ENCODE measurements at places on chromosomes 7 and 10.

DNA sequence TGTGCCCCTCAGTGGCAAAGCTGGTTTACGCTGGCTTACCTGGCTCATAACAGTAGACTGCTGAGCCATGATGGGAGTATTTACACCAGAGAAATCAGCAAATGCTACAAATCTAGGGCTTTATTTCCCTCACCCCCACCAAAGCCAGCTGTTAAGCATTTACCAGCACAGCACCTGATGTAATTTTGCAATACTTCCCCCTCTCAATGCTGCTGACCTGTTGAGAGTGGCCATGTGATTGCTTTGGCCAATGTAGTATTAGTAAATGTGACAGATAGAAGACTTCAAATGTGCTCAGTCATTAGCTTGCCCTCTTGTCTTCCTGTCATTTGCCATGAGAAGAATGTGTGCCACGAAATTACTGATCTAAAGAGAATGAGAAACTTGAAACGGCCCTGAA is 46.6 kb downstream of the HERPUD2 start:
- ATAC-seq: no peak

DNA sequence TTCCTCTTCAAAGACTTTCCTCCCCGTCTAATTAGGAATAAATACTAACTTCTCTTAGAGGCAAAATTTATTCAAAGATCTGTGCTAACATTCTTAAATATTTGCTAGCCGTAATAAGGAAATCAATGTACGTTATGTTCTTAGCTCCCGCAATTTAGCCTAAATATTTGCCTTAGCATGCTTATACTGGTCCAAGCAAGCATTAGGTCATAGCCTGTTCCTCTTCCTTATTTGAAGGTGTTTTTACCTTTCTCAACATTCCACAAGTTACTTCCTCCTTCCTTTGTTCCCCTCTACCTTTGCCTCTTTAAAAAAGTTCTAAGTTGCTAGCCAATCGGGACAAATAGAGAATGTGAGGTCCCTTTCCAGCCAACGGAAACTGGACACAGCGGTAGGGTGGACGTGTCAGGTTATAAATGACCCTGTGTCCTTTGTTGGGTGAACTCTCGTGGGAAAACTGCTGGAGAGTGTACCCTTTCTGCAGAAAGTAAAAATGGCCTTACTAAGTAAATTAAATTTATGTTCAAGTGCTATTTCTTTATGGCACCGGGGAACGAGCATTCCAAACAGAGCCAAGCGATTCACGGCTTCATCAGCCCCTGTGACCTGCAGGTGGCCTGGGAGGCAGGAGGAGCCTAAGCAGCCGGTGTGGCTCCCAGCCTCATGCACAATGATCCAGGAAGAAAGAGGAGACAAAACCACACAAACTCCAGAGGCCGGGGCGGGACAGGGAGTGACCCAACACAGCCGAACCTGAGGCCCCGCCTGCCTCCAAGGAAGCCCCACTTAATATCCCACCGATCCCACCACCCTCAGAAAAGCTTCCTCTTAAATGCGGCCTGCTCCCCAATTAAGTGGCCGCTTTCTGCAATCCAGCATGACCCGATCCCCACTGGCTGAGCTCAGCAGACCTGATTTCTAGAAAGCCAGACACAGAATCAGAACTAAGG is 67.0 kb downstream of the ZRANB1 start:
- no peak for ATAC-seq

- ATAC-seq: no peak
Observed at GRCh38 chr7:94908323-94909178, 1.2 kb downstream of the PPP1R9A start.

GRCh38 chr10:1465993-1466764 is 271.1 kb downstream of the ADARB2 start:
- ATAC-seq: no peak

DNA sequence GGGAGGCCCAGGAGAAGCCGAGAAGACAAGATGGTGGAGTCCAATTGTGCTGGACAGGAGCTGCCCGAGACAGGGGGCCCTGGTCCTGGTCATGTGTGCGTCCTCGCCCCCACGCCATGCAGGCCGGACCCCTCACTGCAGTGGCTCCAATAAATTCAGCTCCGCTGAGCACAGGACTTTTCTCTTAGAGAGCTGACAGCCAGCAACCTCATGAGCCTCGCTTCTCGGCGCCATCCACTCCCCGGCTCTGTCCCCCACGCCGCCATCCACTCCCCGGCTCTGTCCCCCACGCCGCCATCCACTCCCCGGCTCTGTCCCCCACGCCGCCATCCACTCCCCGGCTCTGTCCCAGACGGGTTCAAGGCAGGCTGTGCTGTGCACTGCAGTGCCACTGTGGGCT is 2.8 kb upstream of the UTF1 start:
- no peak for ATAC-seq

GRCh38 chr10:130487566-130487965 is 351.4 kb downstream of the GLRX3 start:
- no peak for ATAC-seq

- ATAC-seq: no peak
Observed at GRCh38 chr7:150745876-150746275, 8.7 kb downstream of the GIMAP5 start.

DNA sequence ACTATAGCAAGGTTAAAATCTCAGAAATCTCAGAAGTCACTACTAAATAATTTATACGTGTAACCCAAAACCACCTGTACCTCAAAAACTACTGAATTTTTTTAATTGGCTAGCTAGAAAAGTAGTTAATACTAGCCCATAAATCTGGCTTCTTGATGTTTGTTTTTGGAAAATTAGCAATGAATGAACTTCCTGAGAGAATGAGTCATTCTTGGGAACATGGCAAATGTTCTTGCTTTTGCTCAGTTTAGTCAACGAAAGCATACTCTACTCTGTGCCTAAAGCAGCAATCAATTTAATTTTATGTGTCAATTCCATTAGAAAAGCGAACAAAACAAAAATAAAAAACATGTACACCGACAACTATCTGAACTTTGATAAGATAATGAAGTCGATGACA is 69.2 kb downstream of the SEMA3E start:
- no peak for ATAC-seq

- ATAC-seq: peak; percentile 50
Observed at GRCh38 chr10:86711513-86712316, 43.4 kb downstream of the LDB3 start.

GRCh38 chr7:192701-193480 is 520 bp downstream of the FAM20C start:
- no peak for ATAC-seq

DNA sequence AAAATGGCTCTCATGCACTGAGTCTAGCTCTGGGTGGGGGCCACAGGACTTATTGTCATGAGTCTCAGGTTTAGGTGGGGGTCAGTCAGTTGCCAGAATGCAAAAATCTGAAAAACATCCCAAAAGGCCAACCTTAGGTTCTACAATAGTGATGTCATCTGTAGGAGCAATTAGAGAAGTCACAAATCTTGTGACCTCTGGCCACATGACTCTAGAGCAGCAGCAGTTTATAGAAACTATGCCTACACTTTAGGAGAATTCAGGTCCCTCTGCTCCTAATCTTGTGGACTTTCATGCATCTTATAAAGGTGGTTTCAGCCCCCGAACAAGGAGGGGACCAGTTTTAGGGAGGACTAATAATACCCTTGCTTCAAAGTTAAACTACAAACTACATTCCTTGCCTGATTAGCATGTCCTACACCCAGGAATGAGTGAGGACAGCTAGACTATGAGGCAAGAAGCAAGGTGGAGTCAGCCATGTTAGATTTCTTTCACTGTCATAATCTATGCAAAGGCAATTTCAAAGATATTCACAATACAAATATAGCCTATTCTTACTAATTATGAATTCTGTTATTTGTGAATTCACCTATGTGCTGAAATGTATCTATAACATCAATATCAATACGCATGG is 123.5 kb upstream of the ADCY1 start:
- no peak for ATAC-seq

- no peak for ATAC-seq
Observed at GRCh38 chr10:48255722-48256121, 18.8 kb downstream of the FRMPD2 start.

DNA sequence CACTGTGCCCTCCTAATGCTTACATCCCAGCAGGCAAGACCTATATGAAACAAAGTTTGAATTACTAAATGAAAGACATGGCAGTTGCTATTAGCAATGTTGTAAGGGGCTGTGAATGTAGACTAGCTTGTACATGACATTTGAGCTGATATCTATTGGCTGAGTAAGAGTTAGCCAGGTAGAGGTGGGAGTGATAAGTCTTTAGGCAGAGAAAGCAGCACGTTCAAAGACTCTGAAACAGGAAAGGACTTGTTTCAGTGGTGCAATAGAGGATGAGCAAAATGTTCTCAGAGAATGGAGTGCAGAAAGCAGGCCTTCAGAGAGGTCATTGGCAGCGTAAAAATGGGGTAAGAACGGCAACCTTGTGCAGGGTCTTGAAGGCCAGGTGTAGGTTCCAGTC is 687.6 kb downstream of the AUTS2 start:
- no peak for ATAC-seq

GRCh38 chr7:108094933-108095710 is 35.0 kb downstream of the LAMB4 start:
- ATAC-seq: no peak

- no peak for ATAC-seq
Observed at GRCh38 chr7:20206104-20206896, 10.9 kb downstream of the MACC1 start.

DNA sequence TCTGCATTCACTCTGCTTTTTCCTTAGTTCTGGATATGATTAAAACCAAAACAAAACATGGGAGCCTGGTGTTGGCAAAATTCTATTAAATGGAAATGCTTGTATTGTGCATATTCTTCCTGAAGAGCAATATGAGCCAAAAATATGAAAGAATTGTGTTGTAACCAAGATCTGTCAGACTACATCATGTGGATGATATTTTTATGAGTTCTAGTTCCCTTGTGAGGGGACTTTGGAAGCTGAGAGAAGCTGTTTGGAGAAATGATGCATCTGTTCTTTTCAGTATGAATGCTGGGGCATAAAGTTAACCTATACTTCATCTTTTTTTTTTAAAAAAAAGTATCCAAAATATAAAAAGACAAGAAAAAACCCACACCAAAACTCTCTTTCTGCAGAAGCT is 782.7 kb downstream of the ANKRD7 start:
- ATAC-seq: no peak

DNA sequence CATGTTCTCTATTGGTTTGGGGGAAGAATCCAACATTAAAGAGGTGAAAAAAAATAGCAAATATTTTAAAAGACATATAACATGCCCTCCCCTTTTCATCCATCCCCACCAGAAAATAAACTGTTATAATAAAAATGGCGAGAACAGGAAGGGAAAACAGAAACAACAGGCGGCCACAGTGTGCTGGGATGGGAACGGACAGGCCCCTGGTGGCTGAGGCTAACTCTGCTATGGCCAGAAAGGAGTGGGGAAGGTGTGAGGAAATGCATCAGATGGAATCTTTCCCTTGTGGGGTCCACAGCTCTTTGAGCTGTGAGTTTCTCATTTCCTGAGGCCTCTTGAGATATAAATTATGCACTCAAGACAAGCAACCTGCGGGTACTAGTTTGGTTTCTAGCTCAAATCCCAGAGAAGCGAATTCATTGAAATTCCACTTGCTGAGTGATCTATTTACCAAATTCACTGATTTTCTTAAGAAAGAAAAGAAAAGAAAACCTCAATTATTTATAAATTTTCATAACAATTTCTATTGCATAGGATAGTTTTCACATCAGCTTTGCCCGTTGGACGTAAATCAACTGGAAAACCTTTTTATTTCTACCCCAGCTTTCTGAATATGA is 139.5 kb downstream of the BMPER start:
- no peak for ATAC-seq

DNA sequence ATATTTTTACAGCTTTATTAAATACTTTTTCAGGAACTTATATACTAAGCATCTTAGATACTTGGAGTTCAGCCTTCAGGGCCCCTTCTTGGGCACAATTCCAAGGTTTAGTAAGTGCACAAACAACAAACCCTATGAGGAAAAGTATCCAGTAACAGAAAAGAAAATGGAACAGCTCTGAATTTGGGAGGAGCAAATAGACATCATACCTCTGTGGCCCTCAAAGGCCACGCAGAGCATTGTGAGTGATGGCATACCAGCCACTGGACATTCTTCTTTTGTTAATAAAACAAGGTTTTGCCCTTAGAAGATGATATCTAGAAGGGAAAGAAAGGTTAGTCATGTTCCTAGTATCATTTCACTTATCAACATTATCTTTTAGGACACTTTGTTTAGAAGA is 46.0 kb downstream of the ST7 start:
- no peak for ATAC-seq

DNA sequence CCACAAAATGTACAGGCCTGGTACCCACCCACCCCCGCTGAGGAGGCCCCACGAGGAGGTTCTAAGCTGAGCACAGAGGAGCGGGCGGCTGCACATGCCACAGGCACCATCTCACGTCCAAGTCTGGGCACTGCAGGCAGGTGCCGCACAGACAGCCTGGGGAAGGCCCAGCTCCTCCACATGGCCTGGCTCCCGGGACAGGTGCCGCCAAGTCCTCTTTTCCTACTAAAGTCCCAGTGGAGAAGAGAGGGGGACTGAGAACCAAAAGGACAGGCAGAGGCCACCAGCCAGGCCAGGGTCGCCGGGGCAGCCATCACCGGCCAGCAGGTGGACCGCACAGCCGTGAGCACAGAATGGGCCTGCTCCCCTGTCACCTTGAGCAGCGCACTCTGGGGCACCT is 91.1 kb downstream of the MAD1L1 start:
- ATAC-seq: no peak

- ATAC-seq: no peak
Observed at GRCh38 chr10:119446441-119447277, 95.9 kb downstream of the RGS10 start.

GRCh38 chr10:585502-585901 is 104.0 kb downstream of the DIP2C start:
- no peak for ATAC-seq

- no peak for ATAC-seq
Observed at GRCh38 chr10:97200616-97201015, 14.9 kb upstream of the SLIT1 start.

DNA sequence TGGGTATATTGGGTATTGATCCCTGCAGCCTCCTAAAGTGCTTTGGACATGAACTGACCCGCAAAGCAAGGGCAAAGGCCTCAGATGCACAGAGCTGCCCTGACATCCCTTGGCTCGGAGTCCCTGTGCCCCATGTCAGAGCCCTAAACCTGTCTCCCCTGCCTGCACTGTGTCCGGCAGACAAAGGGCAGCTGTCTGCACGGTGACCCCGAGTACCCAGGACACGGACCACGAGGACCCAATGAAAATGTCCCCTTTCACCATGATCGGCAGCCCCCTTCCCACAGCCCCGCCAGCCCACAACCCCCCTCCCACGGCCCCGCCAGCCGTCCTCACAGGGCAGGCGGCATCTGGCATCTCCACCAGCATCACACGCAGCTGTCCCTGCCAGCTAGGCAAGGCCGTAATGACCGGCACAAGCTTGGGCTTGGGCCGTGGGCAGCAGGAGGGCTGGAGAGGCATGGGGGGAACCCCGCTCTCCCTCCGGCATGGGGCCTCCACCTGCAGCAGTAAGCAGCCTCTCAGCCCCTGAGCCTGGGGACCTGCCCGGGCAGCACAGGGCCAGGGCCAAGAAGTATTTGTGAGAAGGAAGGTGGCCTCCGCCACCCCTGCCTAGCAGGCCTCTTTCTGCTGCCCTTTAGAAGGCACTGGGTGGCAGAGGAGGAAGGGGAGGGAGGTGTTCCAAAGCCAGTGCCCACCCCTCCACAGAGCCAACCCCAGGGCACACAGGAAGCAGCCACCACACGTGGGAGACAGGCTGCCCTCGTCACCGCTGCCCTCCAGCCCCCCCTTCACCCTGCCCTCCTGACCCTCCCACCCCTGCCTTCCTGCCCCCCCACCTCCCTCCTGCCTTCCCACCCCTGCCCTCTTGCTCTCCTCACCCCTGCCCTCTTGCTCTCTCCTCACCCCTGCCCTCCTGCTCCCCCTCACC is 10.1 kb downstream of the NUDT1 start:
- ATAC-seq: peak; percentile 14
